ENCODE measurements at places on chromosomes 3 and 15. TPM values are rescaled to one million over a fixed set of nuclear protein-coding genes. Genes with fewer than 3 reads are reported as not detected.

GRCh38 chr3:57752307-57752706 is 3.8 kb upstream of the SLMAP start:
- no peak overlapping the region for H3K4me3 ChIP-seq
- H3K4me1 ChIP-seq = peaks cover 12% of the 10 kb centered on the region
- peaks cover 3% of the 10 kb centered on the region for H3K27me3 ChIP-seq
- H3K27ac ChIP-seq = no peak overlapping the region
- H3K36me3 ChIP-seq = peaks cover 7% of the 10 kb centered on the region

Gene HCN4
- total RNA-seq = not detected

- H3K4me3 ChIP-seq = no peak overlapping the region
- H3K27ac ChIP-seq = no peak overlapping the region
- no peaks in the 10 kb centered on the region for H3K36me3 ChIP-seq
Observed at GRCh38 chr3:39506863-39507262, 39.4 kb downstream of the MOBP start.

- no peak overlapping the region for H3K4me3 ChIP-seq
- H3K4me1 ChIP-seq = peaks cover 56% of the 10 kb centered on the region
- DNase-seq = peak; percentile 70
- peaks cover 39% of the 10 kb centered on the region for H3K36me3 ChIP-seq
- H3K27me3 ChIP-seq = no peaks in the 10 kb centered on the region
Observed at GRCh38 chr3:71087143-71088018, 496.1 kb downstream of the FOXP1 start.

Gene ALPK3
- total RNA-seq = 0.23 TPM

DNA sequence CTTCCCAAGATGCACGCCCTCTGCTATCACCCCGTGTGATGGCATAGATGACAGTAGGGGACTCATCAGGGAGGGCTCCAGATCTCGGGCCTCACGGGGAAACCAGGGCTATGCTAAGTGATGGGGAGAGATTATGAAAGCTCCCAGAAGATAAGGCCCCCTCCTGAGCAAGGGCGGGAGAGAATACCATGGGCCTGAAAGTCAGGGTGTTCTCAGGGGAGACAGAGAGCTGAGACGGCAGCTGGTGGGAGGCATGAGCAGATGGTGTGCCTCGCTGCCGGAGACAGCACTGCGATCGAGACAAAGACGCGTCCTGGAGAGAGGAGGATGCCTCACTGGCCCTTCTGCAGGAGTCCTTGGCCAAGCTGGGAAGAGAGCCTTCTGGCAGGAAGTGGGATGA is 106.5 kb upstream of the ADPGK start:
- H3K4me1 ChIP-seq = no peaks in the 10 kb centered on the region
- H3K27me3 ChIP-seq = peaks cover 31% of the 10 kb centered on the region
- H3K27ac ChIP-seq = no peak overlapping the region

DNA sequence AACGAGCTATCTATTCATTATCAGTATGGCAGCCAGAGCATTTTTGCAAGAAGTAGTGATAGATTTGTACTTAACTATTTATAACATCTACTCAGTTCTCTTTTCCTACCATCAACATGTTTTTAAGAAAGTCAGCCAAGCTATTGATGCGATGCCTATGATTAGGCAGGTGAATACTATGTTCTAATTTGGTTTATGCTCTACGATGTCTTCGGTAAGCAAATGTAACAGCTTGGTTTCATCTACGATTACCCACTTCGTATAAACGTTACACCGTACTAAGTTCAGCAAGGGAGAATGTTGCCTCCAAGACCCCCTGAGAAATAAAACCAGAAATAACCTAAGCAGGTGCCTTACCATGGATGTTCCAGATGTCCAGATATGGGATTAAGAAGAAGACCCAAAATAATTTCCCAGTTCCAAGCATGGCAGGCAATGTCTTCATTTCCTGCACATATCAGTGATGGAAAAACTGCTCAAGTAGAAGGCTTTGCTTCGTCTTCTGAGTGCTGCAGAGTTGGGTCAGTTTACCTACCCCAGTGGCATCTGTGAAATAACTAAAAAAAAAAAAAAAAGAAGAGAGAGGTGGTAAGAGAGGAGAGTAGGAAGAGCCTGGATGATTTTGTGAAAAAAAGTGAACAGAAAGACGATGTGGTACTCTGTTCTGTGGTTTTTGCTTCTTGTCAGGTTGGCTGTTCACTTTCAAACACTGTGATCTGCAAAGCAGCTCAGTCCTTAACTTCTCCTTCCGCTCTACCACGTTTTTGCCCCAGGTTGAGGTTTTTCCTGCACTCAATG is at the start of gene BTLA:
TSS of gene BTLA (minus strand) at position 559 of the 798 bp plus-strand sequence. CDS start at position 445, 114 bp downstream.
- H3K36me3 ChIP-seq = peaks cover 9% of the 10 kb centered on the region
- DNase-seq = peak; percentile 59
- H3K4me3 ChIP-seq = peak within 1 kb of the TSS; percentile 93
- H3K27ac ChIP-seq = peak within 1 kb of the TSS; percentile 95
- peaks cover 43% of the 10 kb centered on the region for H3K4me1 ChIP-seq

DNA sequence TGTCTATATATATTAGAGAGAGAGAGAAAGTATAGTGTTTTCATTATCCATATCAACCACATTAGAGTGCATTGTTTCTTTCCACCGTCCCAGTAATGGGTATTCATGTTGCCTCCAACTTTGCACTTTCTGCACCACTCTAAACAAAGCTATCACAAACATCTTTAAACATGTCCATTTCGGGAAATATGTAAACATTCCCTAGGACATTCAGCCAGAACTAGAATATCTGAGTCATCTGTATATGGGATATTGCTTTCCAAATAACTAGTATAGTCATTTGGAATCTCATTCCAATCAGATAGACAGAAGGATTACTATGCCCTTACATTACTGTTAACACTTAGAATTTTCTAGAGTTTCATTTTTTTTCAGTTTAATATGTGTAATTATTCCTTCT is 914.9 kb upstream of the EPHA6 start:
- no peak overlapping the region for H3K27ac ChIP-seq
- H3K4me1 ChIP-seq = no peaks in the 10 kb centered on the region
- no peak overlapping the region for H3K4me3 ChIP-seq
- no peak for DNase-seq

DNA sequence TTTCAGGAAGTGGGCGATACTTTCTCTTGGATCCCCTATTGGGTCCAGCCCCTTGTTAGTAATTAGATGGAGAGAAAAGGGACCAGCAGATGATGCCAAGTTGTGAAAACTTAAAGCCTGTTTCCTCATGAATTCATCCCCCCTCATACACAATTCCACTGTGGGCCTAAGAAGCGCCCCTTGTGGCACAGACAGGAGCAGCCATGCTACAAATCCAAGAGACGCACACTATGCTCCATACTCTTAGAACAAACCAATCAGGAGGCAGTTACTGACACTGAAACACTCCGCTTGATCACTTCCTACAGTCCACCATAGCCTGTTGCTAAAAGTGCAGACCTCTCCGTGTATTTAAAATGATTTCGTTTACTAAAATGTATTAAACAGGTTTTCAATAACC is 111.3 kb upstream of the ARRDC4 start:
- H3K27me3 ChIP-seq = no peaks in the 10 kb centered on the region
- no peak overlapping the region for H3K4me3 ChIP-seq
- no peak for DNase-seq
- H3K36me3 ChIP-seq = no peaks in the 10 kb centered on the region

DNA sequence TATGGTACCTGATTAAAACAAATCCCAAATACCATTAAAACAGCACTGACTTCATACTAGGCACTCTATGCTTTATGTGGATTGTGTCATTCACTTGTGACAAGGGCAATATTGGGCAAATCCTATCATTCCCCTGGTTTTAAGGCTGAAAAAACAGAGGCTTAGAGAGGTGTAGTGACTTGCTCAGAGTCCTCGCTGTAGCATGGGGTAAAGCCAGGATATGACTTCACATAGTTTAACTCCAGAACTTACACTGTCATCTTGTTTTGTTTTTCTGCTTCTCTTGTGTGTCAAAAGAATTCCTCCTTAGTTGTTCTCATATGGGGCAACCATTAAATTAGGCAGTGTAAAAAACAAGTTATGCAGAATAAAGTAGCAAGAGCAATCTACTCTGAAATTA is 40.3 kb upstream of the ICE2 start:
- H3K27ac ChIP-seq = peak overlapping the region; percentile 75
- H3K4me1 ChIP-seq = peaks cover 48% of the 10 kb centered on the region
- no peak for DNase-seq
- H3K36me3 ChIP-seq = peaks cover 39% of the 10 kb centered on the region

DNA sequence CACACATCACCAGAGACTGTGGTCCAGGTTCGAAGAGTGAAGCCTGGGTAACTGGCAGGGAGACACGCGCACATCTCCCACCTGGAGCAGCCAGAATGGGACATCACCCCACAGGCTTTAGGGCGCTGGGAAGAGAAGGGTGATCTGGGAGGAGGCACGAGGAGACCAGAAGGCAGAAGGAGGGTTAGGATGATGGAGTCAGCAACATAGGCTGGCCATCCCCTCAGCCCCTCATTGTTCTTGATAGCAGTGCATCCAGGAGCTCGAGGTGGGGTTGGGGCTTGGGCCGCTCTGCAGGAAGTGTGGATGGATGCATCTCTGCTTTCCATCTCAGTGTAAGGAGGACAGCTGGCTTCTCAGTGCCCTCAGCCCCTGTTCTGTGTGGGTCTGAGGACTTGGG is 15.2 kb downstream of the PLA2G4F start:
- H3K36me3 ChIP-seq = no peaks in the 10 kb centered on the region
- H3K4me3 ChIP-seq = no peak overlapping the region
- H3K4me1 ChIP-seq = no peaks in the 10 kb centered on the region
- no peak for DNase-seq
- no peak overlapping the region for H3K27ac ChIP-seq
- peaks cover 5% of the 10 kb centered on the region for H3K27me3 ChIP-seq

GRCh38 chr3:13045904-13046568 is 27.2 kb downstream of the IQSEC1 start:
- H3K27me3 ChIP-seq = no peaks in the 10 kb centered on the region
- DNase-seq = no peak
- peaks cover 18% of the 10 kb centered on the region for H3K4me1 ChIP-seq
- no peak overlapping the region for H3K4me3 ChIP-seq
- H3K36me3 ChIP-seq = no peaks in the 10 kb centered on the region

DNA sequence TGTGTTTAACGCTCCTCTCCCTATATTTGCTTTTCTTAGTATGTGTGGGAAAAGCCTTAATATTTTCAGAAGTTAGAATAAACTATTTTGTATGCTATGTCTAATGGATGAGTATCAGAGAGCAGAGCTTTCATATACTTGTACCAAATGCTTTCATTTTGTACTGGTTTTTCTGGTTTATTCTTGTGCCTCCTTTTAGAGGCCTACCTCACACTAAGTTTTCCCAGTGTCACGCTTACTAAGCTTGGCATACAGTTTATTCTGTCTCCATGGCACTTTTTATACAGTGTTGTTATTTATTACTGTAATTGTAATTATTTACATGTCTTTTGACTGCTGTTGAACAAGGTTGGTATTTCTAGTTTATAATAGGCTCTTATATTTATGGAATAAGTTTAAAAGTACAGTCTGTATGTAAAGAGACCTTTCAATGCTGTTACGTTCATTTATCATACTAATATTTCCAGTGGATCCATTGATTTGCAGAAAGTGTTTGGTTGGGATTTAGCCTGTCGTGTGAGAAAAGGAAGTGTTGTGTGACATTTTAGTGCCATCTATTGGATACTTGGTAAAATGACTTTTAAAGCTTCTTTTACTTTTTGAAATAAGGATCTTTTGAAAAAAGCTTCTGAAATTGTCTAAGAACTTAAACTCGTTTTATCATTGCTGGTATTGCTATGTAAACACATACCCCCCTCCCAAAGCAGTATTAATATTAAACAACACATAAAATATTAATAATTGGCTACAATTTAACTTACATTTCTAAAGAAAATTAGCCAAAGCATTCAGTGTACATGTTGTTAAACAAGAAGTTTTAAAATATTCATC is 5.2 kb upstream of the EBLN2 start:
- no peak overlapping the region for H3K27ac ChIP-seq
- no peaks in the 10 kb centered on the region for H3K27me3 ChIP-seq
- H3K36me3 ChIP-seq = peaks cover 7% of the 10 kb centered on the region
- no peak for DNase-seq
- H3K4me1 ChIP-seq = peaks cover 10% of the 10 kb centered on the region

Gene ATP13A5
- not detected for total RNA-seq

Gene CPEB1
- total RNA-seq = not detected

GRCh38 chr3:150170852-150171520 is 200.3 kb upstream of the PFN2 start:
- no peaks in the 10 kb centered on the region for H3K36me3 ChIP-seq
- peaks cover 9% of the 10 kb centered on the region for H3K27me3 ChIP-seq
- no peak overlapping the region for H3K4me3 ChIP-seq

Gene NR1I2
- total RNA-seq = 0.26 TPM

DNA sequence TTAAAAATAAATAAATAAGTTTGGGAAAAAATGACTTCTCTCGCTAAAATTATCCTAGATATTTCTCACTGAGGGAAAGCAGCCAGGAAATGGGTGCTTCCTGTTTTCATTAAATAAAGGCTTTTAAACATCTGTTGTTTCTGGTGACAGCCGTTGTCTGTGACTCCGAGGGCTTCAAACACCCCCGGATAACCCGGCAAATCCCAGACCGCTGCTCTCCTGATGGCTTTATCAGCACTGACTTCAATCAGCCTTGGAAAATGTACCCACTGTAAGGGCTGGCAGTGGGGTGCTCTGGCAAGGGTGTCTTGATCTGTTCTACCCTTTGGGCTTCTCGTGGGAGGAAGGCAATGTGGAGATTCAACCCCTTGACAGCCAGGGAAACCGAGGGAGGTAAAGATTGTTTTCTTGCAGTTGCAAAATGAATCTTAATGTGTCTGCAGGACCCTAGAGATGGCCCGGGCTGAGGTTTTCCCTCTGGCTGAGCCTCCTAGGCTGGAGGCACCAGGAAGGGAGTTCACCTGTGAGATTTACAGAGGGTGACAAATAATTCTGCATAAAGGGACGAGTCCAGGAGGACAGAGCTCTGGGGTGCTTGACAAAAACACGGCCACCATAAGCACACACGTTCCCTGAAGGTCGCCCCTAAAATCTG is 33.6 kb upstream of the SEC13 start:
- H3K27me3 ChIP-seq = peaks cover 20% of the 10 kb centered on the region
- no peaks in the 10 kb centered on the region for H3K4me1 ChIP-seq
- no peak overlapping the region for H3K4me3 ChIP-seq
- no peaks in the 10 kb centered on the region for H3K36me3 ChIP-seq

- no peaks in the 10 kb centered on the region for H3K4me1 ChIP-seq
- peaks cover 4% of the 10 kb centered on the region for H3K27me3 ChIP-seq
- no peak for DNase-seq
- no peak overlapping the region for H3K4me3 ChIP-seq
- no peaks in the 10 kb centered on the region for H3K36me3 ChIP-seq
Observed at GRCh38 chr3:9311228-9311627, 51.6 kb upstream of the THUMPD3 start.

- peaks cover 6% of the 10 kb centered on the region for H3K27me3 ChIP-seq
- no peak overlapping the region for H3K4me3 ChIP-seq
- no peak overlapping the region for H3K27ac ChIP-seq
- H3K4me1 ChIP-seq = no peaks in the 10 kb centered on the region
Observed at GRCh38 chr3:37559461-37559860, 302.2 kb upstream of the CTDSPL start.

GRCh38 chr3:39528844-39529243 is 61.4 kb downstream of the MOBP start:
- no peak overlapping the region for H3K4me3 ChIP-seq
- no peaks in the 10 kb centered on the region for H3K36me3 ChIP-seq
- no peaks in the 10 kb centered on the region for H3K4me1 ChIP-seq
- peaks cover 37% of the 10 kb centered on the region for H3K27me3 ChIP-seq
- DNase-seq = no peak
- no peak overlapping the region for H3K27ac ChIP-seq

Measured in activated CD8-positive, alpha-beta memory T cell treated with anti-CD3 and anti-CD28 coated beads, Interleukin-2, amount 10 ng/mL, durations not matched to agents 7 days and 5 days (primary cell).